Activated CD8-positive, alpha-beta T cell treated with anti-CD3 and anti-CD28 coated beads, Interleukin-2, amount 10 ng/mL, durations not matched to agents 7 days and 5 days (primary cell): ENCODE measurements at places on chromosomes 12 and 14. TPM values are rescaled to one million over a fixed set of nuclear protein-coding genes. Genes with fewer than 3 reads are reported as not detected.

VWF gene
- not detected for total RNA-seq

KLRK1 gene
- total RNA-seq = 117 TPM

OR10G3 gene
- total RNA-seq = not detected

MGST1 gene
- not detected for total RNA-seq

ADAMTS20 gene
- not detected for total RNA-seq

STON2 gene
- total RNA-seq = 0.13 TPM

NPFF gene
- total RNA-seq = not detected

SLCO1C1 gene
- not detected for total RNA-seq

KRT74 gene
- total RNA-seq = not detected

USP5 gene
- 105 TPM for total RNA-seq

KRT80 gene
- not detected for total RNA-seq

SLC38A1 gene
- 168 TPM for total RNA-seq

HAL gene
- 0.74 TPM for total RNA-seq

PGF gene
- not detected for total RNA-seq

WASHC4 gene
- total RNA-seq = 39.2 TPM

SMOC1 gene
- not detected for total RNA-seq

TTC9 gene
- 14.8 TPM for total RNA-seq

APOF gene
- total RNA-seq = not detected

SDS gene
- not detected for total RNA-seq

PRKD1 gene
- total RNA-seq = not detected

SENP1 gene
- 45.6 TPM for total RNA-seq

FAM161B gene
- 1.7 TPM for total RNA-seq

RND1 gene
- total RNA-seq = 2.5 TPM

ADGRD1 gene
- total RNA-seq = not detected

OTOGL gene
- not detected for total RNA-seq

PLEKHG7 gene
- not detected for total RNA-seq

KRT7 gene
- total RNA-seq = 14.4 TPM

RFX4 gene
- total RNA-seq = not detected

NANOG gene
- not detected for total RNA-seq

WSCD2 gene
- total RNA-seq = not detected

CCDC184 gene
- total RNA-seq = 1.4 TPM

HHIPL1 gene
- not detected for total RNA-seq

RAD51B gene
- total RNA-seq = 38.8 TPM

HCAR3 gene
- not detected for total RNA-seq

HPD gene
- not detected for total RNA-seq

CACNA1C gene
- total RNA-seq = 0.08 TPM

IGF1 gene
- total RNA-seq = 0.52 TPM

MMP14 gene
- total RNA-seq = 1.8 TPM

LHX5 gene
- total RNA-seq = not detected

TMEM119 gene
- total RNA-seq = not detected

TPH2 gene
- total RNA-seq = not detected

HOXC12 gene
- total RNA-seq = not detected

EMP1 gene
- 7.6 TPM for total RNA-seq

EML5 gene
- 1.7 TPM for total RNA-seq

CEBPE gene
- total RNA-seq = 0.92 TPM

TMEM63C gene
- 0.73 TPM for total RNA-seq

RNASE1 gene
- total RNA-seq = not detected

PPFIBP1 gene
- 17.5 TPM for total RNA-seq

GPX2 gene
- total RNA-seq = not detected

CLEC2D gene
- total RNA-seq = 277 TPM

TMPRSS12 gene
- total RNA-seq = not detected

TGFB3 gene
- total RNA-seq = 1.8 TPM

POU6F1 gene
- total RNA-seq = 2.2 TPM

MMP17 gene
- not detected for total RNA-seq

PPP4R4 gene
- total RNA-seq = 0.16 TPM

METTL3 gene
- total RNA-seq = 68.3 TPM
